ENCODE measurements at places on chromosomes 11 and 22.

GRCh38 chr11:93819966-93820695, 30.3 kb downstream of the VSTM5 start:
- DNase-seq, result no peak

- DNase-seq, result no peak
Measured at GRCh38 chr11:92253421-92253820, 28.8 kb downstream of the FAT3 start.

- DNase-seq, result no peak
Measured at GRCh38 chr11:59918987-59919589, 19.1 kb upstream of the OOSP1 start.

- peak; percentile 60 for DNase-seq
Measured at GRCh38 chr22:37817705-37818408, 5.3 kb upstream of the GALR3 start.

- no peak for DNase-seq
Measured at GRCh38 chr22:45204241-45204640, 36.5 kb downstream of the KIAA0930 start.

DNA sequence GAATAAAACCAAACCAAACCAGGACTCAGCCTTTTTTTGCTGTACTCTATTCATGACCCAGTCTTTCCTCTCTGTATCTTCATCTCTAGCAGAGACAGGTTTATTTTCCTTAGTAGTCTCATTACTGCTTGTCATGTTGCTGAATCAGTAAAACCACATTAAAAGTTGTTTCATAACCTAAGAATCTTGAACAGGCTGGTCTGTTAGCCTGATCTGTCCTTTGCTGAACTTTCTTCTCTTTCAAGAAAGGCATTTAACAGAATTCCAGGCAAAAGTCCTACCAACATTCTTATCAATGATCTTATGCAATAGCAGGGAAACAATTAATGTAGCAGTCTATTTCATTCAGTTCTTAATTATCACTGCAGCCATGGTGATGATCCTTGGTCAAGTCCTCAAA, 197.7 kb downstream of the CASP12 start:
- no peak for DNase-seq

DNA sequence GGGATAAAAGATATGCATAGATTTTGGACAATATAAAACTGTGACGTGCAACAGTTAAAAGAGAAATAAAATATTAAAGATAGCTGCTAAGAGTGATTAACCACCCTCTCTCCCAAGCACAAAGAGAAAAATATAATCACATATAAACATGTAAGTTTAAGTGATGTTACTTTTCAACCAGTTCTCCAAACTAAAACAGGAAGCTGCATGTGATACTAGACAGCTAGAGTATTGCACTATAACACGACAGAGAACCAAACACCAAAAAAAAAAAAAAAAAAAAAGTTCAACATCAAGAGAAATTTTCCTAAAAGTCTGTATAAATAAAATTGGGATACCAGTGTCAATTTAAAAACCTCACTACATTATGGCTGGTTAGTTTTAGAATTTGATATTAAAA, 79.1 kb downstream of the PICALM start:
- DNase-seq, result no peak

DNA sequence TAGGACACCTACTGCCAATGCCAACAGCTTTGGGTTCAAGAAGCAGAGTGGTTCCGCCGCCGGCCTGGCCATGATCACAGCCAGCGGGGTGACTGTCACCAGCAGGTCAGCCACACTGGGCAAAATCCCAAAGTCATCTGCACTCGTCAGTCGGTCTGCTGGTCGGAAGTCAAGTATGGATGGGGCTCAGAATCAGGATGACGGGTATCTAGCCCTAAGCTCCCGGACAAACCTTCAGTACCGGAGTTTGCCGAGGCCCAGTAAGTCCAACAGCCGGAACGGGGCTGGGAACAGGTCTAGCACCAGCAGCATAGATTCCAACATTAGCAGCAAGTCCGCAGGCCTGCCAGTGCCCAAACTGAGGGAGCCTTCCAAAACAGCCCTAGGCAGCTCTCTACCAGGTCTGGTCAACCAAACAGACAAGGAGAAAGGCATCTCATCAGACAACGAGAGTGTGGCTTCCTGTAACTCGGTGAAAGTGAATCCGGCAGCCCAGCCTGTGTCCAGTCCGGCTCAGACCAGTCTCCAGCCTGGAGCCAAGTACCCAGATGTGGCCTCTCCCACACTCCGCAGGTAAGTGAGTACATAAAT, 115.1 kb downstream of the DBX1 start:
- no peak for DNase-seq

- DNase-seq, result no peak
Measured at GRCh38 chr22:39128508-39128907, 24.0 kb downstream of the CBX7 start.

DNA sequence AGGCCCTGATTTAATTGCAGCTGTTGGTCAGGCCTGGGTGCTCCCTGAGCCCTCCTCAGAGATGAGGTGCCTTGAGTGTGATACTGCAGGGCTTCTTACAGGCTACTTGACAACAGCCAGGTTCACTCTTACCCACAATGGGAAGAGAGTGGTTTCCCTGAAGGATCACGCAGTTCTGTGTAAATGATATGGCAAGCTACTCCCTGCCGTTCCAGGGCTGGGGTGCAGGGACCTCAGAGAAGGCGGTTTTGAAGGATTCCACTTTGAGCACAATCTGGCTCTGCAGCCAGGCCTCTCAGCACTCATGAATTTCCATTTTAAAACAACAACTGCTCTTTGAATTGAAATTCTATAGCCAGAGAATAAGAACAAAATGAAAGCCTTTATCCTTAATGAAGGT, 92.9 kb downstream of the SLC17A6 start:
- DNase-seq, result no peak
